ENCODE measurements at places on chromosomes 11 and 22.

DNA sequence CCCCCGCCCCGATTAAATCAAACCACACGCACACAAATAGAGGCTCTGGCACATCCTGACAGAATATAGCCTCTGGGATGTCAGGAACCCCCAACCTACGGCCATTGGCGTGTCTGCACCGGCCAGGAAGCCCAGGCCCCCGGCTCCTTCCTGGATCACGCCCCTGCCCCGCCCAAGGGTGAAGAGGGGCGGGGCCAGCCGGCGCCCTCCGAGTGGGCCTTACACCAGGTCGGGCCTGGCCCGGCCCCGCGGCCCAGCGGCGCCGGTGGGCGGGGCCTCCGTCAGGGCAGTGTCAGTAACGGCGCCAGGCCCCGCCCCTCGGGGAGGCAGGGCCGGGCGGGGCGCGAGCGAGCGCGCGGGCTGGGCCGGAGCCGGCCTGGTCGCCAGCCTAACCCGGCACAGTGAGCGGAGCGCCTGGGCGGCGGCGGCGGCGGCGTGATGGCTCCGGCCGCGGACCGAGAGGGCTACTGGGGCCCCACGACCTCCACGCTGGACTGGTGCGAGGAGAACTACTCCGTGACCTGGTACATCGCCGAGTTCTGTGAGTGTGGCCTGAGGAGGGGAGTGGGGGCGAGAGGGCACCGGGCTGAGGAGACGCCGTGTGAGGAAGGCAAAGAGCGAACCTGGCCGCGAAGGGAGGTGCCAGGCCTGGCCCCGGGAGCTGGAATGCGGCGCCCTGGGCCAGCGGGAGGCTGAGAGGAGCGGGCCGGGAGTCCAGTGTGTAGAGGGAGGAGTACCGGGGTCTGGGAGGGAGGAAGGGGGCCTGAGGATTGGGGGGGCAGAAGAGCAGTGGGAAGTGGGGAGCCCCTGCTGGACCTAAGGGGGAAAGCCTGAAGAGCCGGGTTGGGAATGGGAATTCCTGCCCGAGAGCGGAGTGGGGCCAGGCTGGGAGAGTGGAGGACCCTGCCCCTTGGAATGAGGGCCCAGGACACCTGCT is at the start of gene ACER3:
ACER3 (plus strand) TSS at position 380 of the 937 bp plus-strand sequence; CDS start at position 439, 59 bp downstream.
- DNase-seq, result peak; percentile 68

- no peak for DNase-seq
Observed at GRCh38 chr11:34185926-34186841, 80.8 kb downstream of the NAT10 start.

GRCh38 chr22:26651815-26652214 is 5.6 kb upstream of the MIAT start:
- DNase-seq, result no peak

- no peak for DNase-seq
Observed at GRCh38 chr11:132531921-132532320, 1000.4 kb downstream of the OPCML start.

- DNase-seq, result no peak
Observed at GRCh38 chr11:130177782-130178181, 18.2 kb downstream of the ST14 start.

DNA sequence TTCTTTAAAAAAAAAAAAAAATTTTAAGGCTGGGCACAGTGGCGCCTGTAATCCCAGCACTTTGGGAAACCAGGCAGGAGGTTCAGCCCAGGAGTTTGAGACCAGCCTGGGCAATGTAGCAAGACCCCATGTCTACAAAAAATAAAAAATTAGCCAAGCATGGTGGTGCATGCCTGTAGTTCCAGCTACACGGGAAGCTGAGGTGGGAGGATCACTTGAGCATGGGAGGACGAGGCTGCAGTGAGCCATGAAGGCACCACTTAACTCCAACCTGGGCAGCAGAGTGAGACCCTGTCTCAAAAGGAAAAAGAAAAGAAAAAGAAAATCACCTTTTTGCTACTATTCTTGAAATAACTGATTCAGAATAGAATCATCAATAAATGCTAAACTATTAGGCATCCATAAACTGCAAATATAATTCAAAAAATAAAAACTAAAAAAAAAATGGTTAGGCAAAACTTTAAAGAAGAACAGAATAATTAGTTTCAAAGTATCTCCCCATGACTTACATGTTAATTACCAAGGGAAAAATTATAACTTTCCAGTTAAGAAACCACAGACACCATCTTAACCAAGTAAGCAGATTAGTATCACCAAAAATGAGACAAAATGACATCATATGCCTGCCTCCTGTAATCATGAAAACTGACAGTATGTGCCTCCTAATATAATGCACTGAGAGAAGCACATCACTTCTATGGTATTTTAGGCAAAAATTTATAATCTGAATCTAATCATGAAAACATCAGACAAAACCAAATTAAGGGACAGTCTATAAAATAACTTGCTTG is 63.6 kb downstream of the DENND5A start:
- DNase-seq, result no peak

DNA sequence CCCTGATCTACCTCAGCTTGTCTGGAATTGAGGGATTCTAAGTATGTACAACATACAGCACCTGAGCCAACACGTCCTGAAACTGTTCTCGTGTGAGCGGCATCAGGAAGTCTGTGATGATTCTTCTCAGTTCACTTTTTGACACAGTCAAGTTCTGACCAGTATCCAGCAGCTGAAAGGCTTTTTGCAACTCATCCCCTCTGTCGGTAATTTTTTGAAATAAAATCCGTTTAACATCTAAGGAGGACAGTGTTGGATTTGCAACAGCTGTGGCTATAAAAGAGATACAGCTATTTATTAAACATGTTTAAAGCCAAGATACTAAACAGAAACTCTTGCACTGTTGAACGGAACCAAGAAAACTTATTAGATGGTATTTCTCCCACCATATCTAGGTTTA is 39.3 kb downstream of the EFCAB6 start:
- DNase-seq, result no peak

- no peak for DNase-seq
Observed at GRCh38 chr11:27383645-27384044, 20.6 kb upstream of the CCDC34 start.

DNA sequence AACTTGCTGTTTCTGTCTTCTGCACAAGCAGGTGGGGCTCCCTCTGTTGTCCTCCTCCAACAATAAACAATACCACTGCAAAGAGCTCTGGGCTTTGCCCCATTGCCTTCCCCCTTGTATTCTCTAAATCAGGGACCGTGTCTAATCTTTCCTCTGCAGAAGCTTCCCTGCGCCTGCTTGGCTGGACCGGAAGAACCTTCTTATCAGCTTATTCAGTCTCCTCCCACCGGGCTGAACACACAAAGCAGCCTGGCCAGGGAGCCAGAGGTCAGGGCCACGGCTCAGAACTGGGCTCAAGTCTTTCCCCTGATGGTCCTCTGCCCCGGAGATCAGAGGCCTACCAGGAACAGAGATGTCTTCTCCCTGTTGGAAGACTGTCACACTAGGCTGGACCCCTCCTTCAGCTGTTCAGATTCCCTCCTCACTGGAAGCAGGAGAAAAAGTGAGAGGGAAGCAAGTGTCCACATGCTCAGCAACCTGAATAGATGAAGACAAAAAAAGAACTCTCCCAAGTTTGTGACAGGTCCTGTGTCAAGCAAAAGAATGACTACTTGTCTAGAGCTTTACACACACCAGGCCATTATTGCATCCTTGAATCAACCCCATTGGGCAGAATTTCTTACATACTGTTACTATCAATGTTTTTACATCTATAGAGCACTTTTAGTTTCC is 63.7 kb downstream of the RAB30 start:
- DNase-seq, result no peak

DNA sequence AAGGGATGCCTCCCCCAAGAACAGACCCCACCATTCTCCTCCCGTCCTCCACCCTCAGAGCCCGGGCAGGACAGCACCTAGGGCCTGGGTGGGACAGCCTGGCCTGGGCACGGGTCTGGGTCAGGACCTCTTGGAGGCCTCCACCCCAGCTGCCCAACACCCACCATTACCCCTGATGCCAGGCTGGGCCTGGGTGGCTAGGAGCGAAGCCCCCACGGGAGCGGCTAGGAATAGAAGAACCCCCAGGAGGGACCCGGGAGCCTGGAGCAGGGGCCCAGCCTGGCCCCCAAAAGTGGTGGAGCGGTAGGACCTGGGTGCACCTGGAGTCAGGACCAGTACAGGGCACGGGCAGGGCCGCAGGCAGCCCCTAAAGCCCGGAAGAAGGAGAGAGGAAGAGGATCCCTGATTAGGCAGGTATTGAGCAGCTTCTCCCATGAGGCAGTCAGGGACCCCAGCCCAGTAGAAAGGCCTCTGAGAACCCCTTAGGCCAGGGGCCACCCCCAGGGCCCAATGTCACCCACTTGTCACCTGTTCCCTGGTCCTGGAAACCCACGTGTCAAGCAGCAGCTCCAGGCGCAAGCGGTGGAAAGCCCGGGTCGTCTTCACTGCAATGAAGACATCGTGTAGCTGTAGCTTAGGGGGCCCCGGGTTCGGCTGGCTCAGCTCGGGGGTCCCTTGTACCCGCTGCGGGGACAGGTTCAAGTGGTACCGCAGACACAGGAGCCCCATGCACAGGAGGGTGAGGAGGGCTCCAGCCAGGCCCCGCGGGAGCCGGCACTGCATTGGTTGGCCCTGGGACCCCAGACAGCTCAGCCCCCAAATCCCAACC is 575 bp downstream of the MFNG start:
- no peak for DNase-seq

GRCh38 chr22:20955548-20955947 is 11.5 kb upstream of the AIFM3 start:
- no peak for DNase-seq

DNA sequence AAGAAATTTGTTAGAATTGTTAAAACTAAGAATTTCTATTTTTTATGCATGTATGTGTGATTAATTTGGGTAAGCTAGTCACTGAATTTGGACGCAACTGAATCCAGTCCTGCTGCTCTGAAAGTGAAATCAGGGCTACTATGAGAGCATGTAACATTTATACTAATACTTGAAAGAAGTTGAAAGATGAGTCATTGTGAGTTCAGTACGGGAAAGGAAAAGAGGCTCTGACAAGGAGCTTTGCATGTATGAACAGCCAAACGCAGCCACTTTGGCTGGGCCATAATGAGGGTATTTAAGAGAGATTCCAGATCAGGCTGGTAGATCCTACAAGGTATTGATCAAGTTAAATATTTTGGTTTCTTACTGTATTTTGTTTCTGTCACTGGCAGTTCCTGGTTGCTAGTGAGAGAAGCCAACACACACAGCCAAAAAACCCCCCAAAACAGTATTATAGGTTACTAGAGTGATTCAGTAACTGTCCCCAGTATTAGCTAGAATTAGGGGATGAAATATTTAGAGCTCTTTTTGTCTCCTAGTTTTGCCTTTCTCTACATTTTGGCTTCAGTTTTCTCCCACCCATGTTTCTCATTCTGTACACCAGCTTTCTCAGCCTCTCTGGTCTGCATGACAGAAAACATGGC is 14.1 kb downstream of the AASDHPPT start:
- no peak for DNase-seq

- DNase-seq, result no peak
Observed at GRCh38 chr11:8032122-8032521, 45.0 kb downstream of the EIF3F start.

DNA sequence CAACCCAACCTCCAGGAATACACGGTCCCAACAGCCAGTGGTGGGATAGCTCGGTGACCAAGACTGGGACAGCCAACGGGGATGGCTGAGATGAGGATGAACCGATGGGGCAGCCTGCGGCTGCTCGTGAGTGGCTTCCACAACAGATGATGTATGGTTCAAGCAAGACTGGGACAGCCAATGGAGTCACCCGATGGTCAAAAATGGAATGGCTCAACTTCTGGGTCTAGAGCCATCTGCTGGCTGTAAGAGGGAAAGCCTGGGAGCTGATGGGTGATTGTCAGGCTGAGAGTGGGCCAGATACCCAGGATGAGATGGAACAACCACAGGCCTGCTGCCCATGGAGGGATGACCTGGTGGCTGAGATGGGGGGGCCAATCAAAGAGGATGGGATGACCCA is 35.5 kb downstream of the SYT7 start:
- no peak for DNase-seq

DNA sequence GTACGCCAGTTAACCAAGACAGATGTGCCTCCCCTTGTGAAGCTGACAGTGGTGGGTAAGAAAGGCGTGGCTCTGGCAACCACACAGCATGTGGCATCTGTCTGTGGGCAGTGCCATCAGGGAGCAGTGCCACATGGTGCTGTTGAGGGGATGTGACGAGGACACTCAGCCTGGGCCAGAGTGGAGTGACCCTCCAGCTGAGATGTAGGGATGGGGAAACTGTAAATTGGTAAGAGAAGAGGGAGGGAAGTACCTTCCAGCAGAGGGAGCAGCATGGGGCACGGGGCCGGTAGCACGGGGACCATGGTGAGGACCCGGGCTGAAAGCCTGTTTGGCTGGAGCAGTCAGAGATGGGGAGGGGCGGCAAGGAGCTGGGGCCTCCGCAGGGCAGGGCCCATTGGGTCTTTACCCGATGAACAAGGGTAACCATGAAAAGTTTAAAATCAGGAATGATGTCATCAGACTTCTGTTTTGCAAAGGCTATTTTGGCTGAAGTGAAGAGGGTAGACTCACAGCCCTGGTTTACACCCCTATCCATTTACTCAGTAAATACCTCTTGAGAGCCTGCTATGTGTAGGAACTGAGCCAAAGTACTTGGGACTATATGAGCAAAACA is 10.4 kb downstream of the TMPRSS6 start:
- DNase-seq, result no peak

DNA sequence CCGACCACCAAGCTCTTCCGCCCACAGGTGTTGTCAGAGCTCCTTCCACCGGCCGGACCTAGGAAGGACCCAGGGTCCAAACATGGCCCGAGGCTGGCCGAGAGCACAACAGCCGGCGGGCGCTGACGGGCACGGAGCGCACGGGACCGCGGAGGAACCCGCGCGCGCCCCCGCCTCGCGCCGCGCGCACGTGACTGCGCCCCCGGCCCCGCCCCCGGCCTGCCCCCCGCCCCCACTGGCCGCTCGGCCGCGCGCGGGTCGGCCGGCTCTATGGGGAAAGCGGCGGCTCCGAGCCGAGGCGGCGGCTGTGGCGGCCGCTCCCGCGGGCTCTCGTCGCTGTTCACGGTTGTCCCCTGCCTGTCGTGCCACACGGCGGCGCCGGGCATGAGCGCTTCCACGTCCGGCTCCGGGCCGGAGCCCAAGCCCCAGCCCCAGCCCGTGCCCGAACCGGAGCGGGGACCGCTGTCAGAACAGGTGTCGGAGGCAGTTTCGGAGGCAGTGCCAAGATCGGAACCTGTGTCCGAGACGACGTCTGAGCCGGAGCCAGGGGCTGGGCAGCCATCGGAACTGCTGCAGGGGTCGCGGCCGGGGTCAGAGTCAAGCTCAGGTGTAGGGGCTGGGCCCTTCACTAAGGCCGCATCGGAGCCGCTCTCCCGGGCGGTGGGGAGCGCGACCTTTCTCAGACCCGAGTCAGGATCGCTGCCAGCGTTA is at the start of gene OSBP2:
OSBP2 (plus strand) TSS at position 235 of the 711 bp plus-strand sequence; CDS start at position 271, 36 bp downstream.
- DNase-seq, result peak; percentile 10

DNA sequence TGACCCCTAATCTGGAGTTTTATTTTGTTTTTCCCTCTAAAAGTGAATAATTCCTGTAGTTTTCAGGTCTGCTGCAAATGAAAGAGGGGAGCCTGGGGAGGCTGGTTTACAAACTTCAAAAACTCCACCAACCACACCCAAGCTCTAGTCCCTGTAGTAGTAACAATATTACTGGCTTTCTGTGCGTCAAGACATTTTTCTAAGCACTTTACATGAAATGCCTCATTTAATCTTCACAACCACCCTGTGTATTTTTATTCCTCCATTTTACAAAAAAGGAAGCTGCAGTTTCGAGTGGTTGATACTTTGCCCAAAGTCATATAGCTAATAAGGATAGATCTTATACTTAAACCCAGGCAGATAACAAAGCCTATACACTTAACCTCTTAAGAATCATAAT is 23.5 kb downstream of the CTNND1 start:
- no peak for DNase-seq

- no peak for DNase-seq
Observed at GRCh38 chr11:129888451-129888850, 6.9 kb downstream of the NFRKB start.

GRCh38 chr11:2142762-2143202 is 3.6 kb upstream of the IGF2 start:
- DNase-seq, result no peak
